ENCODE measurements at places on chromosomes 7 and 10.

DNA sequence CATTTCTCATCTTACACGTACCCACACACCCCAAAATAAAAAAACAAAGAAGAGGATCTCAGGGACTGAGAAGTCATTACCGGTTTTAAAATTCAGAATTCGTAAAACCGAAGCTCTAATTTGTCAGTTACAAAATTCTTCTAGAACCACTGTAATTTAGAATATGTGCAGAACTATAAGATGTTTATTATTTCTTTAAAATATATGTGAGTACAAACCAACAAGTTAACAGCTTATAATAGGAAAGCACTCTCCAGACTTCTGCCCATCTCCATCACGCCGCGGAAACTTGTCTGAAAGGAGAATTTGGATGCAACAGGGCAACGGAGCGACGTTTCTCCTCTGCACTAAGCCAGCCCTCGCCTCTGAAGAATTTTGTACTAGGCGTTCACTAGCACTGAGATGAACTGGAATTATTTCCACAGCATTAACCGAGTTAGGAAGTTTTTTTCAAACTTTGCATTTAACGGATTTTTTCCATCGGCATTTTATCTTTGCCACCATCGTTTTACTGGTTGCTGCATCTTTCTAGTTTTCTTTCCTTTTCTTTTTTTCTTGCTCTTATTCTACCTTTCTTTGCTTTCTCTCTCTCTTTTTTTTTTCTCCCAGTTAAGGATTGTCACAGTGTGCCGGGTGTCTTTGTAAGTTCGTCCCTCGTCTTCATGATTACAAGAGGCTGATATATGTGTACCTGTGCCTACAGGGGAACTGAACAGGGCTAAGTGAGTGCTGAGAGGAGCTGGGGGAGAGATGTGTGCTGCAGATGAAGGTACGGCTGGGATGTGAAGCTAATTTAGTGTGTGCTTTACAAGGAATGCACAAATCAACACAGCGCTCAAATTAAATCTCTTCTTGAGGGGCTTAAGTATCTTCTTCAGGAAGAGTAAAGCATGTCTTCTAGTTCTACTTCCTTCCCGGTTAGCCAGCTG lies 295.9 kb upstream of the NFE2L3 start:
- no peak for DNase-seq

- DNase-seq: no peak
These were observed 50.1 kb upstream of the PRKAR1B start for GRCh38 chr7:776992-777727.

GRCh38 chr7:108313086-108313485 lies 143.2 kb downstream of the NRCAM start:
- no peak for DNase-seq

DNA sequence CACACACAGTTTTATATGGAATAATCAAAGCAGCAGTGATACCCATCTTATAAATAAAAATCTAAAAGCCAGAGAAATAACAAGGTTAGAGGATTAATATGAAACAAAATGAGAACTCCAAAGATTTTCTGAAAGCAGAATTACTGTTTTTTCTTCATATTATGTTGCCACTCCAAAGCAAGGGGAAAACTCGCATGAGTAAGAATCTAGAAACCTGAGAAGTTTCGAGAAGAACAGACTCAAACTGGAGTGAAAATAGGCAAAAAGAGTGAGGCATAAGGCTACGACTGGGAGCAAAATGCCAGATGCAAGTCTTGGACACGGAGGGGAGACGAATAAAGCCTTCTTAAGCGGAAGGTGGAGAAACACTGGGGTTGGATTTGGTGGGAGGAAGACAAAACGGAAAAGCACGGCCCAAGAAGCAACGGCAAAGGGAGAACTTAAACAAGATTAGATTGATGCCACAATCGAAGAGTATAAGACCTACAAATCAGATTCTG lies 923 bp downstream of the TNPO3 start:
- no peak for DNase-seq

DNA sequence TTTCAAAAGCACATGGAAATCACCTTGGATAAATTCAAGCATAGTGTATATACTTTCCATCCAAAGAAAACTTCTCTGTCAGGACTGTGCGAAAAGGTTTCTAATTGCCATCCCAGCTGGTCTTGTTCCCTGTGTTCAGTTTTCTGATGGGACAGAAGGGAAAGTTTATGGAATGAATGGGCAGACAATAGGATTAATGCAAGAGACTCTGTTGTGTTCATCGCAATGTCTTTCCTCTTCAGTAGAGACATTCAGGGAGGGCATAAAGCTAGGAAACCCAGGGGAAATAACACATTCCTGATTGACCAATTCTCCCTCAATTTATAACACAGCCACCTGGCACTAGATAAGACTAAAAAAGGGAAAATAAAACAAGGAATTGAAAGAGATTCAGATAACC lies 78.9 kb downstream of the CACNA2D1 start:
- no peak for DNase-seq

DNA sequence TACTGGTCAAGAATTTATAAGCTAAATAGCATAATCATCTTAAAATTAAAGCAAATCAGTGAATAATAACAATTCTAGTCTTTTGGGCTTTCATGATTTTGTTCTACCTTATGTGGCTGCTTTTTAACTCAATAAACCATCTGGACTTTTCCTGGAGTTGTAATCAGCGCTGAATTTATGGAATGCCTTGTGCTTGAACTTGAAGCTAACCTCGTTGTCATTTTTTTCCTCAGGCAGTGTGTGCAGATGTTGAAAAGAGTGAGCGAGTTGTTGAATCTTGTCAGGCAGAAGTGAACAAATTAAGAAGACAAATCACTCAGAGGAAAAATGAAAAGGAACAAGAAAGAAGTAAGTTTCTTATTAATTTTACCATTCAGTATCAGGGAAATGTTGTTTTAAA lies 29.5 kb downstream of the ABRAXAS2 start:
- no peak for DNase-seq

DNA sequence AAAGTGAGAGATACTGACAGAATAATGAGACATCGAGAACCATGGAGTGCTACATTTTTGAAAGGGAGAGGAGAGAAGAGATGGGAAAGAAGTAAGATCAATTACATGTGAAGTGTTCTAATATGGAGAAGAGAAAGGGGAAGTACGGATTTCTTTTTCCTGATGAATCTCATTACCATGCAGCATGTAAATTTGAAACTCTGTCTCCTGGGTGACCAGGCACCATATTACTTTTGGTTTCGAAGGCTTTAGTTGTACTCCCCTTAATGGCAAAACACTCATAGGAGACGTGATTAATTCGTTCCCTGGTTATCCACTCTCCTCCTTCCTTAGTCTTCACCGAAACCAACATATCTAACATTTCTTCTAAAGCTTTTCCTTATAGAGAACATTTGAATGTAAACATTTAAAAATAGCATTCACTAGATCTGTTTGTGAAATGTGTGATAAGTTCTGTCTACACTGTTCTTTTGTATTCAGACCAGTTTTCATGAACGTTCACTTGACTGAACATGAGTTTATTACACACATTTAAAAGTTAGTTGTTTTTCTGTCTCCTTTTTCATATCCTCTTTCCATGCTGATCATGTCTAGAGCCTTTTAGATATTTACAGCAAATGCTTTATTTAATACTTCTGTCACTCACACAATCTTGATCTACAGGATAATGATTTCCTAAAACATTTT lies 80.2 kb upstream of the MSRB2 start:
- no peak for DNase-seq
